Activated CD8-positive, alpha-beta T cell treated with anti-CD3 and anti-CD28 coated beads for 36 hours (primary cell): ENCODE measurements at places on chromosomes 5 and 9. TPM values are rescaled to one million over a fixed set of nuclear protein-coding genes. Genes with fewer than 3 reads are reported as not detected.

Gene MYMK
- total RNA-seq, result not detected

Gene FGF10
- total RNA-seq, result not detected

Gene OBP2B
- not detected for total RNA-seq

Gene ZNF658
- 1.6 TPM for total RNA-seq

Gene SWI5
- total RNA-seq, result 13.3 TPM

Gene CREBRF
- 9.3 TPM for total RNA-seq
